ENCODE measurements at places on chromosomes 3 and 15. TPM values are rescaled to one million over a fixed set of nuclear protein-coding genes. Genes with fewer than 3 reads are reported as not detected.

Gene GADL1
- not detected for total RNA-seq

Gene IGSF11
- 0.07 TPM for total RNA-seq

Gene STRIT1
- not detected for total RNA-seq

Gene BNC1
- total RNA-seq, result not detected

Gene C3orf20
- 0.20 TPM for total RNA-seq

DNA sequence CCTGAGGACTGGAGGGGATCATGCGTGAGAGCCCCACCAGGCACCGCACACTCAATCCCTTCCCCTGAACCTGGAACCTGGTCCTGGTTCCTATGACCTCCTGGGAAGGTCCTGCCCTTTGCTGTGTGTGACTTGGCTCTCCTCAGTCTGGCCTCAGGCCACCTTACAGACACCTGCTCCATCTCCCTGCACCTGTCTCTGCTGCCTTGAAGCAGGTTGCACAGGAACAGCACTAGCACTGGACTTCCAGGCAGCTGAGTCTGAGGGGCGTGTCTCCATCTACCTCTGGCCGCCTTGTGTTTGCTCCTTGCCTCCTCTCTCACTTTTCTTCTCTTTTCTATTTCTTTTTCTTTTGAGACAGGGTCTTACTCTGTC is 15.4 kb downstream of the PSTPIP1 start:
- no peak for DNase-seq

Data from activated CD8-positive, alpha-beta T cell treated with anti-CD3 and anti-CD28 coated beads for 36 hours (primary cell).